Head of caudate nucleus (tissue), 42 donors: ENCODE measurements at places on chromosomes 16 and 17.

- DNase-seq, result no peak
These were observed 39.0 kb downstream of the SMURF2 start for GRCh38 chr17:64622931-64623654.

DNA sequence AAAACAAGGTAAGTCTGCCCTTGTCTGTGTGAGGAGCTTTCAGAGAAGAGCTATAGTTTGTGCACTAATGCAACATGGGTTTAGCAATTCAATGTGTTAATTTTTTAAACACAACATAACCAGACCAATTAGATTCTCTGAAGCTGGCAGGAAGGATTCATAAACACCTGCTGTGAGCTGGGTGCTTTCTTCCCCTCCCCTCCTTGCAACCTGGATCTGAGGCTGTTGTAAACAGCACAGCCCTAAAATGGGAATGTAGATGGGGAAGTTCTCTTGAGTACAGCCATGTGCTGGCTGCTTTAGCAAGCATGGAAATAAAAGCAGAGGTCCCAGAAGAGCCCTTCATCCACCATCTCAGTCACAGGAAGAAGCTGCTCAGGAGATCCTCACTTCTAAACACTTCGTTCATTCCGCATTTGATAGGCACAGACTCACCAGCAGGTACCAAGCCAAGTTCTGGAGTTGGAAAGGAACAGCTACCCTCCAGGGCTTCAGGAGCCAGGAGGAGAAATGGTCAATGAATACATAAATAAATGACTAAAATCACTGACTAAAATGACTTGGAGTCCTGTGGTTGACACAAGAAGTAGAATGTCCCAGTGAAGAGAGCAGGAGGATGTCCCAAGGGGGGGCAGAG lies 21.7 kb downstream of the AXIN2 start:
- no peak for DNase-seq

GRCh38 chr17:40097087-40097486 lies 3.3 kb downstream of the NR1D1 start:
- DNase-seq, result no peak

GRCh38 chr17:59366040-59366757 lies 34.7 kb downstream of the YPEL2 start:
- DNase-seq, result no peak

DNA sequence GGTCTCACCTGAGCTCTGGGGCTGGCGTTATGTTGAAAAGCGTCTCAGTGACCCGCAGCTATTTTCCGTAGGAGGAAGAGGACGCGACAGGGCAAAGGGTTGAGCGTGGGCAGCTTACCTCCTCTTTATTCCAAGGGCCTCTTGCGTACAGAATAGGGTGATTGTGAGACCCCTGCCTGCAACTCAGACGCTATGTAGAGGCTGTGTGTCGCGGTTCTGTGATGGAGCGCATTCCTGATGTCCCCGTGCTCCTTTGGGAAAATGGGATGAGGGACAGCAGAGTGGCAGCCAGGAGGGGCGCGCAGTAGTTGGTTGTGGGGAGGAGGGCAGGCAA lies 531 bp upstream of the CDH8 start:
- no peak for DNase-seq

GRCh38 chr16:10526962-10527361 lies 53.4 kb downstream of the EMP2 start:
- no peak for DNase-seq

GRCh38 chr16:31333686-31334649 lies 21.0 kb upstream of the ITGAX start:
- DNase-seq, result no peak

GRCh38 chr16:8376858-8377257 lies 213.5 kb downstream of the TMEM114 start:
- no peak for DNase-seq

GRCh38 chr17:35448899-35449227 lies 297 bp upstream of the SLFN13 start:
- no peak for DNase-seq

- DNase-seq, result no peak
These were observed 14.5 kb downstream of the GNPTG start for GRCh38 chr16:1366060-1366711.
